ENCODE measurements at places on chromosomes 5 and 9.
A peak's percentile ranks its signal among the peaks of the same experiment; 100 is the strongest.

- no peak for DNase-seq
Observed at GRCh38 chr9:133044125-133044524, 13.3 kb downstream of the GTF3C5 start.

GRCh38 chr5:9619331-9620092, 10.6 kb downstream of the TAS2R1 start:
- no peak for DNase-seq

GRCh38 chr5:1762883-1763547, 36.6 kb downstream of the MRPL36 start:
- DNase-seq = no peak

- peak; percentile 7 for DNase-seq
Observed at GRCh38 chr9:91978740-91979414, 28.8 kb upstream of the ROR2 start.

DNA sequence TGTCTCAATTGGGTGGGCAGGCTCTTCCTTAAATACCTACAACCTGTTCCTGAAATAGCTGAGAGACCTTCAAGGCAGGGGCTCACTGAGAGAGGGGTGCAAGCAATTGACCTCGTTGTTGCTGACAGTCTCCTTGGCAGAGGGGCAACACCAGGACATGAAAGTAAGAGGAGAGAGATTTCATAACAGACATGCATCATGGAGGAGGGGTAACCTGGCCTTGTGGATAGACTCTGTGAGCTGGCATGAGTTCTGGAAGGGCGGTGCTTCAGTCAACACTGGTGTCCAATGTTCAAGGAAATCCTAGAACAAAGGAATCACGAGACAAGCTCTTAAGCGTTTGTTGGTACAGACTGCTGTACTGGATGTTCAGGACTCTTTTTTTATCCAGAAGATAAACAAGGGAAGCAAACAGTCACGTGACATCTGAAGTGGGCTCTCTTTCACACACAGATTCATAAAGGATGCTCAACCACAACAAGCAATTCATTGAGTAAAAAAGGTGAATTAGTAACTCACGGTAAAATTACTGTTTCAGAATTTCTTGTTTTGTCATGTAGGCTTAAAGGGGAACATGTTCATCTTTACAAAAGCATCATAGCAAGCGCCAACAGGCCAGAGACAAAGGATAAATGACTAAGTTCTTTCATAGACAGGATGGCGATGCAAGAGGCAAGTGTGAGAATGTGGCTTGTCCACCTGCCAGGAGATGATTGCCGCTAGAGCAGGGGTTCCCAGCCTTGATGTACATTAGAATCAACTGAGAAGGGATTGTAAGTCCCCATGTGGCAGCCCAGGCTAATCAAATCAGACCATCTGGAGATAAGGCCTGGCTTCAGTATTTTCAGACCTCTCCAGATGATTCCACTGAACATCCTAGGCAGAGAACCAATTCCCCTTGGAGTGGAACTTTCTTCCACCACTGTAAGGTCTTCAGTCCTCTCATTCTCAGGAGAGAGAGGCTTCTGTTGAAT, 20.7 kb downstream of the ANKRA2 start:
- DNase-seq = peak; percentile 93

All from LNCaP clone FGC (cell line).